ENCODE measurements at places on chromosomes 5 and 9.

GRCh38 chr5:66710557-66711088 is 114.4 kb downstream of the MAST4 start:
- DNase-seq = no peak

DNA sequence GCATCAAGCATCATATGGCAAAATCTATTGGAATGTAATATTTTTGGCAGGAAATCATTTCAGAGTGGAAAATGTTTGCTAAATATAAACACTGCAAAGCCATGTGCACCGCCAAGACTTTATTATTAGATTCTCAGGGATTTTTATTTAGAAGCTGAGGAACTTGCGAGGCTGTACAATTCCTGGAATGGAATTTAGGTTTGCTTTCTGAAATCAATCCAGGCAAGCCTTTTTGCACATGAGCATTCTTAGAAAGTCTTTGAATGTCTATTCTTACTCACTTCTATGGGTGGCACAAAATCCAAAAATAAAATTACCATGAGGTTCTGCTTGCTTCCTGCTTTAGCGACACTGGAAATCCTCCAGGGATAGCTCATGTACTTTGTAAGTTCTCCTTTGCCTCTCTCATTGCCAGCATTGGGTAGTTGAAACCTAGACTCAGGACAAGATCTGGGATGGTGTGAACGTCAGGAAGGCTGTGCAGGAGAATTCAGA is 71.5 kb upstream of the PALM2AKAP2 start:
- DNase-seq = no peak

- DNase-seq = no peak
Observed at GRCh38 chr5:176542135-176542595, 5.0 kb upstream of the RNF44 start.

GRCh38 chr5:92267830-92268229 is 884.7 kb upstream of the ARRDC3 start:
- no peak for DNase-seq

DNA sequence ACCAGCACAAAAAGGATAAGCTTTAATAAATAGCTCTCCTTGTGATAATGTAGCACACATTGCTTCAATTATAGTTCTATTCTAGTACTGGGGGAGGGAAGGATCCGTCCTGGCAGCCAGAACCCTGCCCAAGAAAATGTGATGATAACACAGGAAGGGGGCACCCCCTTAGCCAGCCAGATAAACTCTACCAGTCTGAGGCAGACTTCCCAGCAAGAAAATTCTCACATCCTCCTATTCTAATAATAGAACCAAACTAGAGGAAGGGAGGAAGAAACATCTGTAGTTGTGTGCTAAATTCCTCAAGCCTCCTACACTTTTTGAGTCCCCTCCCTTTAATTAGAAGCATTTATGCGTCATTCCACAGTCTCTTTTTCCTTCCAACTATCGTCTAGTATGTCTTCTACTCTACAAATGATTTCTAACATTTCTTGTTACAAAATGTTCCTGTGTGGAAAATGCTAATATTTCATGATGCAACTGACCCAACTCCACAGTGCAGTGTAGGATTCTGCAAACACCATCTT is 261.0 kb downstream of the SEMA5A start:
- DNase-seq = no peak

DNA sequence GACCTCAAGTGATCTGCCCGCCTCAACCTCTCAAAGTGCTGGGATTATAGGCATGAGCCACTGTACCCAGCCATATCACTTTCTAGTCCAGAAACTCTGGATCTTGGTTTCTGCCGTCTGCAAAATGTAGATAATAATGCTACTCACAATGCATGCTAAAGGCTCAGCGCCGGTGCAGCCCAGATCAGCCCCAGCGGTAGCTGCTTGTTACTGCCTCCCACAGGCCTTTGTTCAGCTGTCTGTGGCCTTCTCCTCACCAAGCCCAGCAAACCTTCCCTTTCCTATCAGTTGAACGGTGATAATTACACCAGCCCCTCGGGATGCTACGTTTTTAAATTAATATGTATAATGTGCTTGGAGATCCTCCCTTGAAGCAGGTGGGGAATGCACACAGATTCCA is 26.2 kb upstream of the MSX2 start:
- DNase-seq = no peak

DNA sequence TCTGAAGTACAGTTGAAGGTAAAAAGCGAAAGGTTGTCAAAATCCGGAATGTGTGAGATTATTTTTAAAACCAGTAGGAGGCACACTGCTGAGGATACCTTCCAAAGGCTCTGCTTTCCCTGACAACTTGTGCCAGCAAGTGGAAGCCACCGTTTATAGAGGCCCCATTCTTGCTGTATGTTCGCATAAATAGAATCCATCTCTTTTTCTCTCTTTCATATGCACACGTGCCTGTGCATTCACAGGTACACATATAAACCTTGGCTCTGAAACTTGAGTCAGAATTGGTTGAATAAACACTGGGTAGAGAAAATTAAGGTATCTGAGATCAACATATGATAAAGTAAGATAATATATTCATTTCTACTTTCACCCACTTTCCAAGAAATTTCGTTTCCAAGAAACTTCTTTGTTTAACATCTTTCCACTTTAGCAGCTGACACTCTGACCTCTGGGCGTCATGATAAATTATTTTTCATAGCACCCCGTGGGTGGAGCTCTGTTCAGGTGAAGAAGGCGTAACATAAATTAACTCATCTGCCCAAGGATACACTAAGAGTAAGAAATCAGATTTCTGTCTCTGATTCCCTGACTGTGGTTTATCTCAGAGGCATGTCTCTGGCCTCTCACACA is 63.7 kb upstream of the RICTOR start:
- no peak for DNase-seq

DNA sequence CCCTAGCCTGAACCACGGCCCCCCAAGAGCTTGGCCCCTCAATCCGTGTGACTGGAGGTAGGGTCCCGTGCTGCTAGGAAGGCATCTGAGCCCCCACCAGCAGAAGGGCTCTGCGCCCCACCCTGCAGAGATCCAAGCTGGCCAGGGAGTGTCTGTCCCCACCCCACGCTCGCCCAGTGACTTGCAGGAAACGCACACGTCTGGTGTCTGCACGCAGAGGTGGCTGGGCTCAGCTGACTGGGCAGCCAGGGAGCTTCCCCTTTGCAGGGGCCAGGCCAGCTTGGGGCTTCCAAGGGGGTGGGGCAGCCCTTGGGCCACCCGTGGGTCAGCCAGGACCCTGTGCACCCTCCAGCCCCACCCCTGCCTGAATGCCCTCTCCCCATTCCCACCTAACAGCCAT is 24.3 kb downstream of the NOTCH1 start:
- no peak for DNase-seq

- DNase-seq = no peak
Observed at GRCh38 chr5:145465474-145466263, 369.5 kb downstream of the PRELID2 start.

- DNase-seq = no peak
Observed at GRCh38 chr9:133429214-133429613, 7.0 kb downstream of the ADAMTS13 start.

- no peak for DNase-seq
Observed at GRCh38 chr9:20832775-20833174, 148.7 kb downstream of the FOCAD start.

GRCh38 chr9:137454597-137455358 is 4.4 kb downstream of the NSMF start:
- no peak for DNase-seq

GRCh38 chr9:20228096-20228495 is 394.2 kb downstream of the MLLT3 start:
- DNase-seq = no peak

GRCh38 chr5:82351754-82352145 is 73.6 kb upstream of the RPS23 start:
- no peak for DNase-seq

DNA sequence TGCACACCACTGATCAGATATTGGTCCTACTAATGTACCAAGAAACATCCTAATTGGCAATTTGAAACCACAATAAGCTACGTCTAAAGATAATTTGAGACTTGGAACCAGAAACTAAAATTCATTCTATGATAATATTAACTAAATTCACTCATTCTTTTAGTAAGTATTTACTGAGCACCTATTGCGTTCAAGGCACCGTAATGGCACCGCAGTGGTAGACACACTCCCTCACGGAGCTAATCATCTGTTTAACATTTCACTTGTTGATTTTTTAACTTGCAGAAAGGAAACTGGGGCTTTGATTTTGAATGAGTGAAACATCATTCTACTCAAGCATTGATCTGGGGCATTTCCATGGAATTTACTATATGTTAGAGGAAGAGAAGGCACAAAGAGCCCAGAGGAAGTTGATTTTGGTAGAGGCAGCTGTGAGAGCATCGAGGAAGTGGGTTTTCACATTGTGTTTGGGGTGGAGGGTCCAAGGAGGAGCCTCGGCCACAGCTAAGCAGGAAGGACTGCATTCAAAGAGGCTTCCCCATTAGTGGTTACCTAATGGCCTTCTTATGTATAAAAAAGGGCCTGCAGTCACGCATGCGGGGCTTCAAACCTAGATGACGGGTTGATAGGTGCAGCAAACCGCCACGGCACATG is 7.1 kb downstream of the RAPGEF1 start:
- DNase-seq = no peak

GRCh38 chr9:72415948-72416347 is 50.9 kb upstream of the ZFAND5 start:
- DNase-seq = no peak

DNA sequence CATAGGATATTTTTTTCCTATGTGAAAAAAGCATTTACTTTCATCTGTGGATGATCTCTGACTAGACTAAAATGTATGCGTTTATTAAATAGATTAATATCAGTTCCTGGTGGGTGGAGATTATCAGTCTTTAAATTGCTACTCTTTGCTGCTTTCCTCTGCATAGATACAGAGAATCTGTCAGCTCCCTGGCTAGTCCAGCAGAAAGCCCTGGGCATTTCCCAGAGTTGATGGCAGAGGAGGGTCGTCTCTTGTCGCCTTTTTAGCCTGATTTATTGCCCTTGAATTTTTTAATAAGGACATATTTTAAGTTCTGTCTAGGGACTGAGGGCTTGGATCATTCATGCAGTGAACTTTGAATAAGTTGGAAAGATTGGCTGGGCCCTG is 165.5 kb downstream of the CD180 start:
- DNase-seq = no peak

DNA sequence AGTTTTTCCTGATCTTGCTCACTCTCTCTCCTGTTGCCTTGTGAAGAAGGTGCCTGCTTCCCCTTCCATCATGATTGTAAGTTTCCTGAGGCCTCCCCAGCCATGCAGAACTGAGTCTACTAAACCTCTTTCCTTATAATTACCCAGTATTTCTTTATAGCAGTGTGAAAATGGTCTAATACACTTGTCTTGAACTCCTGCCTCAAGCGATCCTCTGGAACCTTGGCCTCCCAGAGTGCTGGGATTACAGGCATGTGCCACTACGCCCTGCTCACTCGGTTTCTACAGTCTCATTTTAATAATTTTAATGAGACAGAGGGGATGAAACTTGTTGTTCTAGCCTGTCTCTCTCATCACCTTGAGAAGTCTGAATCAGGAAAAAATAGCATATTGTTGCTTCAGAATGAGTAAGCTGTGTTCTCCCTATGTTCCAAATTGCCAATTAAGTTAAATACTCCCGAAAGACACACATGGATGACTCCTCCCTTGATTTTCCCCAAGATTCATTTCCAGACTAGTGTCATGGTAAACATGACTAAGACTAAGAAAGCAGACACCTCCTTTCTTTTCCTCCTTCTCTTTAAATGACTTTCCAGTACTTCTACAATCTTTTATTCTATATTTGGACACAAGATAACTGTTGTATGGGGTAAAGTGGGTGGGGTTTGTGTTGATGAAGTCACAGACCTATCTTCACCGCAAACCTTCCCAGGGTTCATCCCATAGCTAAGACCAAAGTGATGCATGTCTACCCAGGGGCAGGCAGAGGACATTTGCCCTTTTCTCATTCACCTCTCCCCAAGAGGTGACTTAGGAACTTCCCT is 7.8 kb upstream of the DNAJC18 start:
- no peak for DNase-seq

DNA sequence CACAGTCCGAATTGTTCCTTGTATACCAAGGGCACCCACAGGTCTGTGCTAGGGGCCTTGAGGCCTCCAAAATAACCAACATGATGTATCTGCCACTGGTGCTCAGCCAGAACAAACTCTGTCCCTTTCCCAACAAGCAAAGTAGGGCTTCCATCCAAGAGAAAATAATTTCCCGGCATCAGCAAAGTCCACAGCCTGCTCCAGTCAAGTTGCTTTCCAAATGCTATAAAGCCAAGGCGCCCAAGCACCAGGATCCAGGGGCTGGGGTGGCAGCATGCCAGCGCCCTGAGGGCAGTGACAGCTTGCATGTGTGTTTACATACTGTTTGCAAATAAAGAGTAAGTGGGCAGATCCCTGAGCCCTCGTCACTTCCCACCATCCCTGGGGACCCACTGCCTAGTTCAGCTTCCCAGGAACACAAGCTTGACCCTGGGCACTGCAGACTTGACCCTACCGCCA is 155.9 kb downstream of the ERCC6L2 start:
- no peak for DNase-seq

DNA sequence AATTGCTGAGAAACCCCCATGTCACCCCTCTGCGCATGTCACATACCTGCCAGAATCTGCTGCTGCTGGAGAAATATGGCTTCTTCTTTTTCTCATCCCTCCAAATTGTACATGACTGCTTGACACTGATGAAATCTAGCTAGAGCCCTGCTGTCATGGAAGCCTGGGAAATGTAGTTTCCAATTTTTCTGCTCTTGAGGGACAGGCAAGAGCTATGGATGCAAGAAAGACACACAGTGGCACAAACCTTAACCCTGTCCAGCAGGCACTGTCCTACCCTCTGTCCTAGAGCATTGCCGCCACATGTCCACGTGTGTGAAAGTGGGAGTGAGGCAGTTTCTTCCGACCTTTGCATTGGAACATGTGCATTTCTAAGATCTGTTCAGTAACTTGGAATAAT is 255.5 kb upstream of the SEMA6A start:
- no peak for DNase-seq

DNA sequence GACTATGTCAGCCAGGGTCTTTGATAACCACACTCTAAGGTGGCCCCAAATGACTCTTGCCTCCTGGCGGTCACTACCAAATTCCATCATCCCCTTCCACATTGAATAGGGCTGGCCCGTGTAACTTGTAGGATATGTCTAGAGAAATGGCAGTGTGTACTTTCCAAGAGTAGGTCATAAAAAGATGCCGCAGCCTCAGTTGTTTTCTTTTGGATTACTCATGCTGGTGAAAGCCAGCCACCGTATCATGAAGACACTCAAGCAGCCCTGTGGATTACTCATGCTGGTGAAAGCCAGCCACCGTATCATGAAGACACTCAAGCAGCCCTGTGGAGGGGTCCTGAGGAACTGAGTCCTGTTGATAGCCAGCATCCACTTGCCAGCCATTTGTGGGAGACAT is 172.0 kb upstream of the TBC1D2 start:
- DNase-seq = no peak

- no peak for DNase-seq
Observed at GRCh38 chr5:144451187-144451973, 280.7 kb downstream of the KCTD16 start.

- no peak for DNase-seq
Observed at GRCh38 chr9:112439171-112439570, 47.5 kb upstream of the KIAA1958 start.

GRCh38 chr9:17856995-17857394 is 278.1 kb downstream of the SH3GL2 start:
- no peak for DNase-seq

All from esophagus squamous epithelium (tissue), 5 donors.